ENCODE measurements at places on chromosomes 1 and 21. TPM values are rescaled to one million over a fixed set of nuclear protein-coding genes. Genes with fewer than 3 reads are reported as not detected.

DNA sequence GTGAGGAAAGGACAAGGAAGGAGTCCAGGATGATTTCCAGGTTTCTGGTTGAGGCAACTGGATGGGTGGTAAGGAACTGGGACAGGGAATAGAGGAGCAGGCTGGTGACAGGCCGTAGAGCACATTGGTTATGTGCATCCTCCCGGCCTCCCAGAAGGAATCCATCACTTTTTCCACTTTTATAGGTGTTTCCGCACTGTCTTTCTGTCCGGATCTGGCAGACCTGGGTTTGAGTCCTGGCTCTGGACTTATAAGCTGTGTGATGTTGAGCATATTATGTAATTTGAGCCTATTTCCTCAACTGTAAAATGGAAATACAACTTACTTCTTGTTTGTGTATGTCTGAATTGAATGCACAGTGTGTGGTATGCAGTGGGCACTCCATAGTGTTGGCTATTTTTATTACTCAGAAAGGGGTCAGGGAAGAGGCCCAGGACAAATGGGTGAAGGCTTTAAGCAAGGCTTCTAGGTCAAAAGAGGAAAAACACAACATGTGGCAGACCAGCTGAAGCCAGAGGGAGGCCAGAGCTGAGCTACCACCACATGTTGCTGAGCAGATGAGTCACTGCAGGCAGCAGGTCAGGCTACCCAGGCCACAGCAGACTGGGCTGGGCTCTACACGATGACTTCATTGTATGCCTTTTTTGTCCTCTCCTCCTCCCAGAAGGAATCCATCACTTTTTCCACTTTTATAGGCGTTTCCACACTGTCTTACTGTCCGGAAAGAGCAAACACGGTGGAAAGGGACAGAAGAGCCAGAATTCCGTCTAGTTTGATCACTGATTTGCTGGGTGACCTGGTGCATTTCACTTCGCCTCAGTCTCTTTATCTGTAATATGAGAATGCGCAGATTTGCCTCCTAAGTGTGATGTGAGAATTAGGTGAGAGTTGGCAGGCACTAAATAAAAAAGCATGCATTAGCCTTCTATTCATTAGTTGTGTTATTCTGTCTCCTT lies 791 bp upstream of the MAST2 start:
- DNase-seq = peak; percentile 77

The VWA1 gene
- polyA plus RNA-seq = 56.6 TPM

DNA sequence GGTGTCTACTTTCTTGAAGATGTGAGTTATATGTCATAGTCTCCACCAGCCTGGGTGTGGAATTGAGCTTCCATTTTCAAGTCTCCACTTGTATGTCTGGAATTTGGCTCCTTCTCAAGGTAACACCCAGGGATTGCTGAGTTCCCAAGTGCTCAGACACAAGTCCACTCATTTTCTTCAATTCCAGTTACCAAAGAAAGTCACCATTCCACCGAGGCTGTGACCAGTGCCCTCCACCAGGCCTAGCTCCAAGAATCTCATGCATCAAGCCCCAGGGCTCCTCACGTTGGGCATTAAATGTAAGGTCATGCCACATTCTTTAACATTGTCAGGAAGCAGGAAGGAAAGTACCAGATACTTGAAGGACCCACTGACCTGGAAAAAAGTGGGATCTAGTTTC lies 2.4 kb upstream of the RAB4A start:
- DNase-seq = no peak

- DNase-seq = no peak
Observed at GRCh38 chr1:154808909-154809262, 61.2 kb downstream of the KCNN3 start.

The PINK1 gene
- polyA plus RNA-seq = 38.7 TPM

The USH2A gene
- 0.05 TPM for polyA plus RNA-seq

The FOXO6 gene
- 14.9 TPM for polyA plus RNA-seq

- DNase-seq = no peak
Observed at GRCh38 chr1:31936278-31936980, 1.7 kb downstream of the PTP4A2 start.

GRCh38 chr1:193102662-193103061 lies 2.6 kb downstream of the GLRX2 start:
- no peak for DNase-seq

The AJAP1 gene
- 0.61 TPM for polyA plus RNA-seq

- no peak for DNase-seq
Observed at GRCh38 chr1:147072482-147073432, 99.5 kb downstream of the PRKAB2 start.

The BMP8B gene
- 1.3 TPM for polyA plus RNA-seq

- no peak for DNase-seq
Observed at GRCh38 chr1:94326329-94326728, 88.9 kb upstream of the ARHGAP29 start.

The PTPRC gene
- polyA plus RNA-seq = 5.0 TPM

The GSTM5 gene
- 16.6 TPM for polyA plus RNA-seq

DNA sequence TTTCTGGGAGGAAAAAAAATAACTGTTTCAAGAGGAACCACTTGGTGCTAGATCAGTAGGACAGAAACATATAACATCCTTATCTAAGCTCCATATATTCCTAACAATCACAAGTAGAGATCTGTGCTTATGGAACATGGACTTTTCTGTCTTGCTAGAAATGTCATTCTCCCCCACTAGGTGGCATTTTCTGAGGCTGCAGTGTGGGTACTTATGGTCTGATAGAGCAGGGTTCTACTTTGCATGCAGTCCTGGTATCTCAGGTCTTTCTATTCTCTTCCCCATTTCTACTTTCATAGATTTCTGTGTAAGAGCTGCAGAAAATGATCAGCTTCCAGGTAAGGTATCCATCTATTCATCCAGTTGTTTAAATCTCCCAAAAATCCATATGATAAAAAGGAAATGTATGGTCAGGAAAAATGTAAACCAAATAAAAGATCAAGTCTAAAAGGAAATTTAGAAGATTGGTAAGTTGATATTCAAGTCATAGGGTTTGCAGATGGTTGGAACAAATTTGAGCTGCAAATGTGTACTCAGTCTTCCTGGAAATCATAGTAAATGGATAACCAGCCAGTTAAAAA lies 1.5 kb downstream of the ZNF684 start:
- DNase-seq = no peak

The RNU1-4 gene
- not detected for polyA plus RNA-seq

DNA sequence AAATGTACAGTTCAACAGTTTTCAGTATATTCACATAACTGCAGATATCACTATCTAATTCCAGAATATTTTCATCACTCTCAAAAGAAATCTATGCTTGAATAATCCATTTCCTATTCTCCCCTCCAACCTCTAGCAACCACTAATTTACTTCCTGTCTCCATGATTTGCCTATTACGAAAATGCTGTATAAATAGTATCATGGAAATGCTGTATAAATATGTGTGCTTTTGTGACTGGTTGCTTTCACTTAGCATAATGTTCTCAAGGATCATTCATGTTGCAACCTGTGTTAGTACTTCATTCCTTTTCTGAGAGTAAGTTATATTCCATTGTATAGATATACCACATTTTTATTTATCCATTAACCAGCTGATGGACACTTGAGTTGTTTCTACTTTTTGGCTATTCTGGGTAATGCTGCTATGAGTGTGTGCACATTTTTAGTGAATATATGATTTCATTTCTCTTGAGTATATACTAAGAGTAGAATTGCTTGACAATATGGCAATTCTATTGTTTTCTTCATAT lies 115.6 kb downstream of the TNFSF18 start:
- DNase-seq = no peak

- no peak for DNase-seq
Observed at GRCh38 chr1:247322442-247322841, 9.2 kb downstream of the ZNF496 start.

DNA sequence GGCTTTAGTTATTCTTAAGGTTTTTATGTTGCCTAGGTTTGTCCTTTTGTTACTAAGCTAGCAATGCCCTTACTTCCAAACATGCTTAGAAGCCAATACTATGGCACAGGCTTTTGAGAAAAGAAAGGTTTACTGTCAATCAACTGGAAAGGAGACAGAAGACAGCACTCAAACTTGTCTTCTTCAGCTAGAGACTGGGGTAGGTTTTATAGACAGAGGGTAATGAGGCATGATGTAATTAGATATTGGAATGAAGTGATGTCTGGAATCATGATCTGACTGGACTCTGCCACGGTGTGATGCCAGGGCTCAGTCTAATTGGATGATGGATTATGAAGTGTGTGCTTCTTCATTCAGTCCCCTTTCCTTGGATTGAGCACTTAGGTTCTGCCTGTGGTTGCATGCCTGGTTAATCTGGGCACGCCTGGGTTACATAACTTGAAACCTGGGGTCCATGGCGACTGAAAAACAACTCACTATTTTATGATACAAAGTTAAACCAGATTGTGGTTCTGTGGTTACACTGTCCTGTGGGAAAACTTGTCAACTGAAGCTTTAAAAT lies 625.8 kb downstream of the BRINP3 start:
- no peak for DNase-seq

All from forelimb muscle (tissue), 1 donor.